ENCODE measurements at places on chromosomes 7 and 10.

DNA sequence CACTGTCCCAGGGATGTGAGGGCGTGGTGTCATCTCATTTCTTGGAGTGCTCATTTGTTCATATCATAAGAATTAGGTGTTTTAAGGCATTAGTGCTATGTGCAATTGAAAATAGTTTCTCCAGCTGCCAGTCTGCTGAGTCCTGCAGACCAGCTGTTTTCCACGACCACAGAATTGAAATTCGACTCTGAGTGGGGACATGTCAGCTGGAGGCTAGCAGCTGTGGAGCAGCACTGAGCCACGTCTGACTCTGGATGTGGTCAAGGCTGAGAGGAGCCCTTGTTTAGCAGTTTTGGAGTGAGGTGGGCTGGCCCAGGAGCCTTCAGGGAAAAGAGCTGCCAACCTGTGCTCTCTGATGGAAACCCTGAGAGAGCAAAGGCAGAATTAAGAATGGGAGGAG, 156.3 kb upstream of the GRB10 start:
- peak; percentile 4 for DNase-seq

DNA sequence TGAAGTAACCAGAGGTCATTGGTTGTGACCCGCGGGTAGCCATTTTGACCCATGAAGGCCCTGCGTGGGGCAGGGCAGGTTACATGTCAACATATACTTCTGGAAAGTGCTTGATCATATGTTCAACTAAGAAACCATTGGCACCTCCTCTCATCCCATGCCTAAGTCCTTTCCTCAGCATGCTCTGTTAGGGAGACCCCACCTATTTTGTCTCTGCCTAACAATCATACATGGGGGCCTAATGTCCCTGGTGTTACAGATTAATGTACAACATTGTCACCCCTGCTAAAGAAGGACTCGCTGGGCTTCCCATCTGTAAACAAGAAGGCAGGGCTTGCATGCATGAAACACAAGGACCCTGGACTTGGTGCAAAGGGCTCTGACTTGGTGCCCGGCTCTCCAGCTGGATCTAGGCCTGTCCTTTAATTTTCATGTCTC, 133.7 kb upstream of the TNS3 start:
- no peak for DNase-seq

- DNase-seq = no peak
These were observed 123.5 kb downstream of the SORBS1 start for GRCh38 chr10:95437669-95438068.

GRCh38 chr7:18566205-18566604, 70.7 kb downstream of the HDAC9 start:
- DNase-seq = no peak

- no peak for DNase-seq
These were observed 10.0 kb upstream of the CPXM2 start for GRCh38 chr10:123901621-123902020.

DNA sequence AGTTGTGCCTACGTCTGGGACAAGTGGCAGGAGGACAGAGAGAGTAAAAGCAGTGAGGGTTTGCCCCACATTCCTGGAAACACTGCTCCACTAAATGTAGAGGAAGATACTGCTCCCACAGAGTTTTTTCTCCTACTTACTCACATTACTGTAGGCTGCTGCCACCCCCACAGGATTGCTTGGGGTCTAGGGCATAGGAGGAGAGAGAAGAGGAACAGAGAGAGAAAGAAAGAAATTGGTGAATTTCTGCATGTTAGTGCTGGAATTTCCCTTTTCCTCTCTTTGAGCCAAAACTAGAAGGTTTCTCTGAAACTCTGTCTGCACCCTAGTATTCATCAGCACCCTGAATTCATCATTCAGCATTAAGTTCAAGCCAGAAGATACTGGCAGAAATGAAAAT, 397.9 kb downstream of the INHBA start:
- no peak for DNase-seq

- no peak for DNase-seq
These were observed 20.9 kb downstream of the DNAJB9 start for GRCh38 chr7:108590606-108591005.

DNA sequence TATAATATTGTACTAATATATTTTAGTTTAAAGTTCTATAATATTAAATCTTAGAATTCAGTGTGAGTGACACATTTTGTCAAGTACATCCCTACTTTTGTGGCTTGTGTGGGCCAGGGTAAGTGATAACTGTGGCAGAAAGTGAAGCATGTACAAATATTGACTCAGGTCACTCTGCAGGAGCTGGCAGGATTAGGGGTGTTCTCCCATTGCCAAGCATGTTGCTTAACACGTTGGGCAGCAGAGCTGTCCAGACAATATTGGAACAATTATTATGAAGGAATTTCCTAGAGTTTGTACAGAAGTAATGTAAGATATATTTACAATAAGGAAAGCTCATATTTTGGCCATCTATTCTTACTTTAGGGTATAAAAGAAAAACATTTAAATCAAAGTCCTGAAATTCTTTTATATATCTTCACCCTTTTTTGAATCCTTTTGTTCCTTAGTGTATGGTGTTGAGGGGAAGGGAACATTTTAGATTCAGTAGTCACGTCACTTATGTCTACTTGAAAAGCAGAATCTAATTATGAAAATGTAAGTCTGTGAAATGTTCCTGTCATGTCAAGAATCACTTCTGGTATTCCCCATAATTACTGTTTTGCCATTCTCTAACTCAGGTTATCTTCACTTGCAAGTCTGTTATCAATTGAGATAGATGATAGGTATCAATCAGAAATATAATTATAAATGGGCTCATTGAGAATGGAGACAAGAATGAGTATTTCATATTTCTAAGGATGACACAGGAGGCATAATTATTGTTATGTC, 4.0 kb downstream of the HDAC9 start:
- no peak for DNase-seq

GRCh38 chr10:72079356-72079755, 9.0 kb downstream of the SPOCK2 start:
- DNase-seq = no peak

DNA sequence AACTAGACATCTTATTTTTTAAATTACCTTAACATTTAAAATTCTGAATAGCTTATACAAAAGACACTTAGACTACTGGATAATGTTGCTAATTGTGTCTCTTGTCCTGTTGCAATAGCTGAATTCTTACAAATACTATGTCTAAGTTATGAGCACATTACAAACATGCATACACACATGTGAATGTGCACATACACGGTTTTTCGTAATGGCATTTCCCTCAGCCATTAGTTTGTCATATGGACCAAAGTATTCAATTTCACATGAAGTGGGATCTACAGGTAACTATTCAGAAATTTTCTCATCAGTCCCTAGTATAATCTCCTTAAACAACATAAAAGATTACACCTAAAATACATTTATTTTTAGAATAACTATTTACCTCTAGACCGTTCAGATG, 178.6 kb upstream of the BET1 start:
- DNase-seq = no peak

DNA sequence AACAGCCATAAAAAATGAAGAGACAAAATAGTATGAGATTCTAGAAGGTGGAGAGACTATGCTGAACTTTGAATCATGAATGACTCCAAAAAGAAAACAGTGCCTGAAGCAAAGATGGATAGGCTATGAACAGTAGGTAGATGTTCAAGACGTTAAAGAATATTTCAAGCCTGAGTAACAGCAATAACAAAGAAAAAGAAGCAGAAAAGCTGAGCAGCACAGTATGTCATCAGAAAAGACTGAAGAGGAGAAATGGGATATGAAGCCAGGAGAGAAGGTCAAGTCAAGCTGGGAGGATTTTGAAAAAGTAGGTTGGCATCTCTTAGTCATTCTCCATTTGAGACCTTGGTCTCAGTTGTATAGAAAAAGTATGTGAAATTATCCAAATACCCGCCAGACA, 484.4 kb downstream of the SORCS1 start:
- DNase-seq = no peak

- peak; percentile 97 for DNase-seq
These were observed 93.5 kb downstream of the ZNF783 start for GRCh38 chr7:149355390-149356048.

DNA sequence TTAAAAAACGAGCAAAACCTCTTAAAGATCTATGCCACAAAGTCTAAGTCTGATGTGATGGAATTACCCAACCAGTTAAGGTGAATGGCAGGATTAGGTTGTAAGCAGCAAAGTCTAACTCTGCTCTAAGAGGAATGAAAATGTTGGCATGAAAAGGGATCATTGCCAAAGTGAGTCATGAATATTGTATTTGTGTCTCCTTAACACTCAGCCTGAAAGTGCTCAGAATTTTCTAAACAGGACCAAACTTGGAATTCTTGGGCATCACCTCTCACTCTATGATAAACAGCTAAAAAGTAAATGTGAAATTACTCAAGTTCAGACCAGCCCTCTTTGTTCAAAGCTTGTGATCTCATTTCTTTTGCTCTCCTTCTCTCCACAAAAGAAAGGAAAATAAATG, 27.0 kb downstream of the PPP1R3A start:
- DNase-seq = no peak

- no peak for DNase-seq
These were observed 5.9 kb downstream of the PPP1R3A start for GRCh38 chr7:113912876-113913275.

GRCh38 chr7:106331441-106332175, 46.8 kb upstream of the NAMPT start:
- no peak for DNase-seq

DNA sequence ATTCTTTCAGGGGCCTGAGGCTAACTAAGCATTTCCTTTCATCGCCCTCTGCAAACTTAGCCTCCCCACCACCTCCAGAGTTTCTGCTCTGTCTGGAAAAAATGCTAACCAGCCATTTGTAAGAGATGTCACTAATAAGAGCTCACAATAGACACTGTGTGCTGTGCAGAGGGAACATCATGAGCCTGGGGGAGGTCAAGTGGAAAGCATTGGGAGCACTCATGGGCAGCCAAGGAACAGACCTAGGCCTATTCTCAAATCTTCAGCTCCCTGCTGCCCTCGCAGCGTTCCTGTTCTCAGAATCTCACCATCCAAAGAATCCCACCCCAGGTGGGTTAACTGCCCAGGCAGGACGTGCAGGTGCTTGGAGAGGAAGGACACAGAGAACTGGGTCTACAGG, 27.1 kb upstream of the GPAM start:
- DNase-seq = no peak

GRCh38 chr7:151896086-151896485, 19.2 kb upstream of the PRKAG2 start:
- DNase-seq = no peak

DNA sequence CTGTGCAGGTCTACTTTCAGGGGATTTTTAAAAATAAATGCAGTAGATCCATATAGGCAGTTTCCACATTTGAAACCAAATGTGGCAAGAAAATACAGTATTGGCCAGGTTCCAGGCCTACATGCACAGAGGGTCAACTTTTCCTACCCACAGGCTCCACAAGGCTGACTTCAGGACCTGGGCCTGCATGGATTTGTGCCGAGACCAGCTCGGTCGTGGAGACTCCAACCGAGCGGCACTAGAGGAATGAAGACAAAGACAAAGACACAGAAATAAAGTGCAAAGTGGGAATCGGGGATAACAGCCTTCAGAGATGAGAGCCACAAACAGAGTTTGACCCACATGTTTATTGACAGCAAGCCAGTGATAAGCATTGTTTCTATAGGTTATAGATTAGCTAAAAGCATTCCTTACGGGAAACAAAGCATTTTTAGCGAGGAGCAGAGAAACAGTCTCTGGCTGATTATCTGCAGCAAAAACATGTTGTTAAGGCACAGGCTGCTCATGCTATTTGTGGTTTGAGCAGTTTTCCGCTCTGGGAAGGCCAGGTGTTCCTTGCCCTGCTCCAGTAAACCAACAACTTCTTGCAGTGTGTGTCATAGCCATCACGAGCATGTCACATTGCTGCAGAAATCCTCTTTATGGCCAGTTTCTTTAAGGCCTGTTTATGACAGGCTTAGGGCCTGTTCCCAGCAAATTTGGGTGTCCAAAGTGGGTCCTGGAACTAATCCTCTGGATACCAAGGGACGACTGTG, 52.6 kb downstream of the ZNF37A start:
- no peak for DNase-seq

GRCh38 chr10:29392376-29393021, 103.6 kb downstream of the LYZL1 start:
- no peak for DNase-seq

- DNase-seq = no peak
These were observed 317.0 kb downstream of the CACNA2D1 start for GRCh38 chr7:82126576-82126975.

DNA sequence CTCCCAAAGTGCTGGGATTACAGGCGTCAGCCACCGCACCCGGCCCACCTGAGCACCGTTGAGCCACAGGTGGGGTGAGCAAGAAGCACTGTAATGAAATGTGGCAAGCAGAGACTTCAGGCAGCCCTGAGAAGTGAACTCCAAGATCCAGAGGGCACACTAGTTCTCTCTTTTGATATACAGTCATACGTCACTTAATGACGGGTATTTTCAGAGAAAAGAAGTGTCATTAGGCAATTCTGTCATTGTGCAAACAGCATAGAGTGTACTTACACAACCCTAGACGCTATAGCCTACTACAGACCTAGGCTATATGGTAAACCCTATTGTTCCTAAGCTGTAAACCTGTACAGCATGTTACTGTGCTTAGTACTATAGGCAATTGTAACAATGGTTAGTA, 7.9 kb downstream of the PANK1 start:
- DNase-seq = no peak

DNA sequence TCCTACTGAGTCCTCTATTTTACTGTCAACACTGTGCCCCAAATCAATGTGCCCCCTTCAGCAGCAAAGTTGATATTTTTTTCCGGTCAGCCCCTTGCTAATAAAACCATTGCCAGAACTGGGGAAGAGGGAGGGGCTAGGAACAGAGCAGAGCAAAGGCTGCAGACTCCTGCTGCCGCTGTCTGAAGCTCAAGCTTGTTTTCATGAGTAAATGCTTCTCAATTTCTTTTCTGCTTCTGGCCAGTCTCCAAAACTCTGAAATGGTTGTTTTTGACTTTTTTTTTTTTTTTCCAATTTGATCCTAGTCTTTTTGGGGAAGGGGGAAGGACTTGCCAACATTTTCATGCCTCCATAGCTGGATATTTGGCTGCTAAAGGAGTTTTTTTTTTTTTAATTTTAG, 26.7 kb upstream of the PROSER2 start:
- no peak for DNase-seq

- no peak for DNase-seq
These were observed 233.0 kb upstream of the MKLN1 start for GRCh38 chr7:131094685-131095084.

DNA sequence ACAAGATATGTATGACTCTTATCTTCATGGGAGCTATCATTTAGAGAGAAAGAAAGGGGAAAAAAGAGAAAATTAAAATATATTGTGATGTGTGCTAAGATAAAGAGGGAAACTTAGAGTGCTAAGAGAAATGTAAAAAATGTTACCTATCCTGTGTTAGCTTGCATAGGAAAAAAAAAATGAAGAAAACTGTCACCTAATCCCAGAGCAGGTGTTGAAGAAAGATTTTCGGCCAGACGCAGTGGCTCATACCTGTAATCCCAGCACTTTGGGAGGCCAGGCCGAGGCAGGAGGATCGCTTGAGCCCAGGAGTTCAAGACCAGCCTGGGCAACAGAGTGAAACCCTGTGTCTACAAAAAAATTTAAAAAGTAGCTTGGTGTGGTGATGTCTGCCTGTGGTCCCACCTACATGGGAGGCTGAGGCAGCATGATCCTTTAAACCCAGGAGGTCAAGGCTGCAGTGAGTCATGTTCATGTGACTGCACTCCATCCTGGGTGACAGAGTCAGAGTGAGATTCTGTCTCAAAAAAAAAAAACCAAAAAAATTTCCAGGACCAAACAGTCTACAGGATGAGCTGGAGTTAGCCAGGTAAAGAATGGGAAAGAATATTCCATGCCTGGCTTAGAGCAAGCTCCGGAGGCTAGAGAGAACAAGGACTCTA, 2.4 kb upstream of the MKLN1 start:
- DNase-seq = no peak

- peak; percentile 27 for DNase-seq
These were observed 2.7 kb upstream of the PDGFA start for GRCh38 chr7:522071-522950.

GRCh38 chr10:101031796-101032636, 982 bp downstream of the SFXN3 start:
- DNase-seq = no peak

All from DMS 273 treated with DMSO at 0.1 percent for 48 hours (cell line).